ENCODE measurements at places on chromosomes 1 and 21.
A peak's percentile ranks its signal among the peaks of the same experiment; 100 is the strongest.

DNA sequence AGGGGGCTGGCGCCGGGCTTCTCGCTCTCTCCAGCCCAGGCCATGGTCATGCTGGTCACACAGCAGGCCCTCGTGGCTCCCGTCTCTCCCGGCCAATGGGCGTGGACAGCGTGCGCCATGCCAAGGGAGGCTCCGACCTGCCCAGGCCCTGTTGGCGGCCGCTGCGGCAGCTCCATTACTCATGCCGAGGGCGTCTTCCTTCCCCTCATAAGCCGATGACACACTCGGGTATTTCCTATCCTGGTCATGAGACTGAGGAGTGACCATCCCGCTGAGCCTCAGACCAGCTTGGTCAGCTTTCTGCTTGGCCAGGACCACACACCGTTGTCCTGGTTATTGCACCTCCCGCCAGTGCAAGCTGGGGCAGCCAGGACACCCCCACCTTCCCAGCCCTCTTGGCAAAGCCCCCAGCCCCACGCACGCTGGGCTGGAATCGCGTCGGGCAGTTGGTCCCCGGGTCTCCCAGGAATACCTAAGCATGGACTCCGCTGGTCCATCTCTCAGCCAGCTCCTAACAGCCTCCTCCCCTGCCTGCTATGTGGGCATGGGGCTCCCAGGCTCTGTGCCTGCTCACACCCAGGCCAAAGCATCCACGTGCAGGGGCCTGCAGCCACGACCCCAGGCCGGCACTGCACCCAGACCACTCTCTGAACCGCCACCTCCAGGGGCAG, 49.8 kb downstream of the ARHGEF16 start:
- no peak for DNase-seq

- DNase-seq: no peak
Measured at GRCh38 chr1:195185736-195186135, 1422.5 kb downstream of the KCNT2 start.

DNA sequence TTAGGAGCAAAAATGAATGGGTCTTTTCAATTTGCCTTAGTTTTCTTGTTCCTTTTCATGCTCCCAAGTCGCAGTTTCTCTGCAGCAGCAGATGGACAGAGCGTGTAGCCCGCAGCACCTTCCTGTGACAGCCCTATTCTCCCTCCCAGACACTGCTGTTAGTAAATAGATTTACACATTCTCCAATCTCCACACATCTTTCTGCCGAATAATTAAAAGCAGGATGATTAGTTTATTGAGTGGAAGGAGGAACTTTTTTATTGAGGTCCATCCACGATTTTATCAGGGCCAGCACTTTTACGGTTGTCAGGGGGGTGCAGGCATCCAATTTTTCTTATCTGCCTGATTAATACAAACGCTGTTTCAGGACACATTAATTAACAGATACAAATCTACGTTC, 98.2 kb upstream of the USH2A start:
- DNase-seq: no peak

- peak; percentile 25 for DNase-seq
Measured at GRCh38 chr1:196148367-196148970, 459.8 kb downstream of the KCNT2 start.

- no peak for DNase-seq
Measured at GRCh38 chr1:224759135-224759534, 143.0 kb downstream of the CNIH3 start.
